A549 treated with AZD2906 at 1 μM for 4 hours (cell line): ENCODE measurements at places on chromosomes 7 and 10. TPM values are rescaled to one million over a fixed set of nuclear protein-coding genes. Genes with fewer than 3 reads are reported as not detected.

Gene ING3
- total RNA-seq, result 4.8 to 5.4 TPM (median 5.2 TPM) in 5 replicates

Gene IFIT1B
- not detected in 5 replicates for total RNA-seq

Gene WDFY4
- 0.03 to 0.11 TPM (median 0.06 TPM) in 4 of 5 replicates, not detected in the other for total RNA-seq

Gene FAM25C
- total RNA-seq, result 1.0 to 3.0 TPM in 2 of 5 replicates, not detected in the others

Gene EN2
- 0.56 to 0.94 TPM (median 0.92 TPM) in 5 replicates for total RNA-seq

Gene C10orf71
- not detected in 5 replicates for total RNA-seq

Gene C7orf25
- 1.3 to 3.3 TPM (median 2.0 TPM) in 5 replicates for total RNA-seq

Gene NUTM2D
- 1.2 to 1.7 TPM (median 1.4 TPM) in 5 replicates for total RNA-seq

Gene RAB19
- not detected in 5 replicates for total RNA-seq
